Hippocampal formation (tissue), 2 donors: ENCODE measurements at places on chromosomes 6 and 20.

GRCh38 chr6:257031-257725, 35.1 kb upstream of the DUSP22 start:
- DNase-seq: no peak

DNA sequence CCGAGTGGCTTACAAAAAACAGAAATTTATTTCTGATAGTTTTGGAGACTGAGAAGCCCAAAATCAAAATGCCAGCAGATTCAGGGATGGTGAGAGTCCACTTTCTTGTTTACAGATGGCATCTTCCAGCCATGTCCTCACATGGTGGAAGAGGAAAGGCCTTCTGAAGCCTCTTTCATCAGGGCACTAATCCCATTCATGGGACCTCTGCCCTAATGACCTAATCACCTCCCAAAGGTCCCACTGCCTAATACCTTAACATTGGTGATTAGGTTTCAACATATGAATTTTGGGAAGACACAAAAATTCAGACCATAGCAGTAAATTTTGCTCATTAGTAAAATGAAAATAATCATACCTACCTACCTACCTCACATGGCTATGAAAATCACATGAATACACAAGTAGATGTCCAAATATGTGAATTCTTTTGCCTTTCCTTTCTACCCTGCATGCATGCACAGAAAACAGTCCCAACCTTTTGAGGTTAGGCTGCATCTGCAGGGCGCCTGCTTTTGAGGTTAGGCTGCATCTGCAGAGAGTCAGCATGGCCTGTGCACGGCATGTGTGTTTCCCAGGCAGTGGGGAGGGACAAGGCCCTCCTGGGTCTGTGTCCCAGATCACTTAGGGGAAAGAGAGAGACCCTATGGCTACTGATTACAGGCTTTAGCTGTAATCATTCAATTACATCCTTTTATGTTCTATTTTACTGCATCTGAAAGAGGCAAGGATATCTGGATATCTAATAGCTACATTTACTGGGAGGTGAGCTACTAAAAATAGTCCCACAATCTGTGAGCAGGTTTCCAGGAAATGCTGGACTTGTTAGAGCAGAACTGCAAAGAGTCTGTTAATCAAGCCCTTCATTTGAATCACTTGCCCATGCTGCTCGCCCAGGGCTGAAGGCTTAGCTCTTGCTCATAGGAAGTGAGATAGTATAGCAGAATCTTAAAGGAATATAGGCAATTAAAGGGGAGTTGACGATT, 497.7 kb upstream of the MARCKS start:
- DNase-seq: no peak

DNA sequence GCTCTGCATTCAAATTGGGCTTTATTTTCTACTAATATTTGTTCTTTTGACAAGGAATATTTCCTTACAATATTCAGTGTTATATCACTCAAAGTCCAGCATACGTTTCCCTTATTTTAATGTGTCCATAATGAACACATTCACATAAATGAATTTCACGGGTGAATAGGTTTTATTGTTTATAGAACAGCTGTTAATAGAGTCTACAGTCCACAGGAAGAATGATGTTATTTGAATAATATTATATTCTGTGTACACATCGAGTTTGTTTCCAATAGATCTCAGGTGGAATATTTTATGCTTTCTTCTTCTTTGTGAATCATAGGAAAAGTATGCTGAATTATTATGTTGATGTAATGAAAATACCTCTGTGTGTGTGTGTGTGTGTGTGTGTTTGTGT, 582.4 kb downstream of the CDH26 start:
- no peak for DNase-seq

DNA sequence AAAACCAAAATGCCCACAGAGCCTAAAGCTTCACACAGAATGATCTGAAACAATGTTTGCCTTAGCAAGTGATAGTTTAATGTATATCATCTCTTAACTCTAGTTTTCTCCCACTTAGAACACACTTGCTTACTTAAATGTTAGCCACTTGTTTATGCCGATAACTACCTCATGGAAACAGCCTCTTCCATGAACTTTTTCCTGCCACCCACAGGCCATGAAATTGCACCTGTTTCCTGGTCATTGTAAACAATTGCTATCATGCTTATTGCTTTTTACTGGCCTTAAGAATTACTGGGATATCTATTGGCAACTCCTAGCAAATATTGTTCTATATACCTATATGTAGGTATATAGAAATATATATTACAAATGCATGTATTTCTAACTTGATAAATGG, 231.1 kb downstream of the HDGFL1 start:
- DNase-seq: no peak

DNA sequence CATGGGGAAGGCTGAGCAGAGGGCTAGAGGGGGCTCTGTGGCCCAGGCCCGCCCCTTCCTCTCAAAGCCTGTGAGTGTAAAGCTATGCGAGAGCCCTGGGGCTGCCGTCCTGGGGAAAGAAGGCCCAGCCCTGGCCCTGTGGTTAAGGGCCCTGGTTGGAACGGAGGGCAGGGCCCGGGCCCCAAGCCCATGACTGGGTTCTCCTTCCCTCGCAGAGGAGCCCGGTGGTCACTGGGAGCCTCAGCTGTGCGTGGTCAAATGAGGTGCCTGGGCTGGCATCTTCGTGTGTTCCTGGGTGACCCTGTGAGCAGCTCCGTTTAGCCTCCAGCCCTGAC, 56.0 kb downstream of the SMOC2 start:
- peak; percentile 5 for DNase-seq

- DNase-seq: no peak
Measured at GRCh38 chr20:46132705-46133120, 14.6 kb downstream of the CD40 start.

DNA sequence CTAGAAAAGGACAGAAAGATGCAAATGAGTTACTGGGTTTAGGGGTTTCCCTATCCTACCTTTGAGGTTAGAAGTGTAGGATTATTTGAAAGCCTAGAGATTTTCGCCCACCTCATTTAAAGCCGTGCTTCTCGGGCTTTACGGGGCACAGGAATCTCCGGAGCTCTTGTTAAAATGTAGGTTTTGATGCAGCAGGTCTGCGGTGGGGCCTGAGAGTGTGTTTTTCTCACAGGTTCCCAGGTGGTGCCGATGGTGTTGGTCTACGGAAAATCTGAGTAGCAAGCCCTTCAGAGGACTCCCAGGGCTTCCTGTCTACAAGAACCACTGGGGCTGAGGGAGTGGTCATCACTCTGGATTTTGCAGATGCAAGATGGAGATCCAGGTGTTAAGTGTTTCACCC, 47.5 kb downstream of the TRAM2 start:
- DNase-seq: no peak

DNA sequence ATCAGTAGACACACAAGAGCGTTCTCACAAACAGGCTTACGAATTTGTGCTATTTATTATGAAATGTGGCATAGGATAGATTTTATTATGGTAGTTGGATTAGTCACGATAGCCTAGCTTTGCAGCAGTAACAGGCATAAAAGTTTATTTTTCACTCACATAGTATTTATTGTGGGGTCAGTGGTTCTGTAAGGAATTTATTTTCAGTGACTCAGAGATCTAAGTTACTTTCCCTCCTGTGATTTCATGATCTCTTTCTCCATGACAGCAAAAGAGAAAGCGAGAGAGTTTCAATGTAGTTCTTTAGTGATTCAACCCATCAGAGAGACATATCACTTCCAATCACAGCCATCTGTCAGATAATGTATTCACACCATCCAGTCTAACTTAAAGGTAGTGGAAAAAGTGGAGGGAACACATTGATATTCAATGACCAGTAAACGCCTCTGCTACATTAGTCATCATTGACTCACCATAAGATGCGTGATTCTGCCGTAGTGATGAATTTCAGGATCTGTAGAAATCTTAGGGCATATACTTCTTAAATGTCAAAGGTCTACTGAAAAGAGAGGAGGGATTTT, 605.5 kb downstream of the HDGFL1 start:
- no peak for DNase-seq

- no peak for DNase-seq
Measured at GRCh38 chr20:31490752-31491151, 15.7 kb downstream of the REM1 start.

- no peak for DNase-seq
Measured at GRCh38 chr6:35142588-35143569, 1.7 kb upstream of the TCP11 start.
